ENCODE measurements at places on chromosomes 5 and 9. TPM values are rescaled to one million over a fixed set of nuclear protein-coding genes. Genes with fewer than 3 reads are reported as not detected.

The IFNA13 gene
- total RNA-seq: not detected

The PDLIM4 gene
- 77.6 TPM for total RNA-seq

The CCNI2 gene
- total RNA-seq: 0.04 TPM

The ADGRD2 gene
- total RNA-seq: not detected

The LHX3 gene
- total RNA-seq: not detected

The PCA3 gene
- total RNA-seq: 1.2 TPM

The ZNF462 gene
- 8.5 TPM for total RNA-seq

The BTNL8 gene
- total RNA-seq: not detected

The ICE1 gene
- total RNA-seq: 33.8 TPM

The HAPLN1 gene
- total RNA-seq: not detected

The SLC34A1 gene
- not detected for total RNA-seq

The FOXD4L3 gene
- not detected for total RNA-seq

The ZNF354C gene
- total RNA-seq: 7.1 TPM

The PCDHGA4 gene
- total RNA-seq: 3.5 TPM

The CKMT2 gene
- 0.07 TPM for total RNA-seq

The ANAPC2 gene
- total RNA-seq: 24.4 TPM

The DMRTA1 gene
- 0.35 TPM for total RNA-seq

The C5orf63 gene
- total RNA-seq: 1.7 TPM

The PCDHGB4 gene
- 9.3 TPM for total RNA-seq

The SARDH gene
- 0.35 TPM for total RNA-seq

The PCDHB15 gene
- 0.95 TPM for total RNA-seq

The PLPP7 gene
- total RNA-seq: 1.5 TPM

The PFN3 gene
- total RNA-seq: not detected

The IFNE gene
- 0.92 TPM for total RNA-seq

The C7 gene
- total RNA-seq: 7.7 TPM

The CERCAM gene
- 24.1 TPM for total RNA-seq

The NUTM2G gene
- not detected for total RNA-seq

Data from pulmonary artery endothelial cell (primary cell).